CD4-positive, alpha-beta T cell treated with Interferon alpha-2 for 1 hour (primary cell): ENCODE measurements at places on chromosomes 13 and 19.

GRCh38 chr13:46621133-46621532 lies 68.2 kb downstream of the LRCH1 start:
- no peak for DNase-seq

DNA sequence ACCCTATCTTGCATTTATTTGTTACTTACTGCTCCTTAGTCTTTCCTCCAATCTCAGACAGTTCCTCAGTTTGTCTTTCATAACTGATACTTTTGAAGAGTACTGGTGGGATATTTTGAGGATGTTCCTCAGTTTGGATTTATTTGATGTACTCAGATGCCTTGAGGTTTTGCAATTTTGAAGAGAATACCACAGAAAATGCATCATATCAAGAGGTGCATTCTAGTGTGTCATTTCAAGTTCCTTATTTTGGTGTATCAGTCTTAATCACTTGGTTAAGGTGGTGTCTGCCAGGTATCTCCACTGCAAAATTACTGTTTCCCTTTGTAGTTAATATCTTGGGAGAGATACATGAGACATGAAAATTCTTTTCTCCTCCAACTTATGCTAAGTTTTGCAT lies 75.1 kb downstream of the URI1 start:
- no peak for DNase-seq

DNA sequence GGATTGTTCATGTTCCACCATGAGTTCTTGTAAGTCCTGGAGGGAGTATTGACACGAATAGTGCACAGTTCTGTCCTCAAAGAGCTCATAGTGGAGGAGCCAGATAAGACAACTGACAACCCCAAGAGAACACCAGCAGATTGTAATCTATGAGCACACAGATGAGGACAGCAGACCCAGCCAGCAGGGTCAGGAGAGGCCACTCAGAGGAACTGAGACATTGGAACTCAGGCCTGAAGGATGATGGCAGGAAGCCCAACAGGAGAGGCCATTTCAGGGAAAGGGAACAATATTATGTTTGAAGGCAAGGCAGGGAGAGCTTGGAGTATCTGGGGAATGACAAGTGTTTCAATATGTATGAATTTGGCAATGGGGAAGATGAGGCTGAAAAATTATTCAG lies 63.7 kb upstream of the IPO5 start:
- DNase-seq: no peak

GRCh38 chr13:25215253-25215575 lies 43.1 kb upstream of the AMER2 start:
- DNase-seq: no peak

- no peak for DNase-seq
Observed at GRCh38 chr13:39370554-39370953, 232.4 kb downstream of the LHFPL6 start.
